ENCODE measurements at places on chromosomes 3 and 15.

- DNase-seq = no peak
Measured at GRCh38 chr15:75620841-75621391, 4.6 kb downstream of the SNUPN start.

DNA sequence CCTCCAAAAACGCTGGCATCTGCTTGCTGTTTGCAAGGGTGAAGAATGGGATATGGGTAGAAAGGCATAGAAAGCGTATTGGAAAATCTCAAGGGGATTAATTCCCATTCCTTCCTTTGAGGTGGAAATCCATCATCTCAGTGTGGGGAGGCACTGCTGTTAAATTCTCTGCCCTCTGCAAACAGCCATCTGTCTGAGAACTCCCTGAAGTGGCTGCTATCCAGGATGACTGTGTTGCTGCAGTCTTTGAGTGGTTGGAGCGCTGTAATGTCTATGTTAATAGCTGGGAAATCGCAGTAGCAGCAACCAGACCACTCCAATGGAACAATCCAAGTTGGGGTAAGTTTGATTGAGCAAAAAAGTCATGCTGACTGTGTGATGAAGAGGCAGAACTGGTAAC, 625.9 kb downstream of the NLGN1 start:
- peak; percentile 25 for DNase-seq

DNA sequence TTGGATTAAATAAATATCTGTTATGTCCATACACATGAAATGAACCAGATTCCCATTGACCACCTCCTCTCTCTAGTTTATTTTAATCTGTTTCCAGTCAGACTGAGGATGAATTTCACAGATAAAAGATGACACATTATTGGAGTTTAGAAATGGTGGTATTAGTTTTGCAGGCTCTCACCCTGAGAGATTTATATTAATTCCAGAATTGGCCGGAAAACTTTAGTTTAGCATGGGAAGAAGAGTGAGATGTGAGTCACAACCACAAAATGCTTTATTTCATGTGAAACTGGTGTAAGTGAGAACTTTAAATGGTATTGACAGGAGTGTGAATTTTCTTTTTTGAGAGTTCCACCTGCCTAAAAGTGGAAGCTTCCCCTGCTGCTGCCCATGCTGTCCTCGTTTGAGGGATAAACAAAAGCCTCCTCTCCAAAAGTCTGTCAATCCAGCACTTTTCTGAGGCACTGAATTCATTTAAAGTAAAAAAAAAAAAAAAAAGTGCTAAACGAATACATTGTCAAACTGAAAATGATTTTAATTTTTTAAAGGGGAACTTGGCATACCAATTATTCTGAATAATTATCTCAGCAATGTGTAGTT, 65.1 kb upstream of the EPHA3 start:
- no peak for DNase-seq

DNA sequence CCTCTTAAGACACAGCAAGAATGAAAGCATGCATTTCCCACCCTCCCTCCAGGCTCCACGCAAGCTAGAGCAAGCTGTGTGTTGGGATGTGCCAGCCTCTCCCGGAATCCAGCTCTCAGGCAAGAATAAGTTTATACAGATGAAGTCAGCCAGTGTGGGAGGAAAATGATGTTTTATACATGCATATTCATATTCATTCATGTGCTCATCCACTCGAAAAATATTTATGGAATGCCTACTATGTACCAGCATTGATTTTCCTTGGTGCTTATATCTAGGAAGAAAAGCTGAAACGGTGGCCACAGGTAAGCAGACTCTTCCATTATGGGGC, 62.7 kb downstream of the KLHL6 start:
- DNase-seq = no peak

- peak; percentile 37 for DNase-seq
Measured at GRCh38 chr15:42184296-42184695, 23.8 kb downstream of the VPS39 start.

- no peak for DNase-seq
Measured at GRCh38 chr15:65196637-65197336, 11.6 kb upstream of the CLPX start.

DNA sequence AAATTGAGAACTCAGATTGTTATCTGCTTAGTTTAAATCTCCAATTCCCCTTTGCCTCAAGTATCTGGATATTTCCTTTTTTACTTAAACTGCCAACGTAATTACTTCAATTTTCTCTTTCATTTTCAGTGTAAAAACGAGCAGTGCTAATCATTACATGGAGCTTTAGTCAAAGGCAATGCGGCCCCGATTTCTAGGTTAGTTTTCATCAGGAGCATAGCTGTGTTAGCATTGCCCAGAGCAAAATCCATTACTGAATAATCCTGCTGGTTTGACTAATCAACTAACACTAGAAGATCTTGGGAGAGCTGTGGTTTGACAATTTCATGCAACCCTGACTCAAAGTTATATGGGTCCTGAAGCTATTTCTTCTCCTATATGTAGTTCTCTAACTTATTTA, 46.2 kb downstream of the ZPLD1 start:
- DNase-seq = no peak

GRCh38 chr3:195828762-195829161, 17.0 kb upstream of the MUC4 start:
- DNase-seq = no peak

GRCh38 chr3:16828815-16829214, 55.9 kb upstream of the PLCL2 start:
- no peak for DNase-seq

GRCh38 chr3:124303305-124303910, 311.5 kb upstream of the ROPN1 start:
- DNase-seq = no peak

GRCh38 chr3:156230278-156230900, 110.0 kb downstream of the KCNAB1 start:
- DNase-seq = no peak

All from hippocampal formation (tissue), 2 donors.